ENCODE measurements at places on chromosomes 13 and 19.

DNA sequence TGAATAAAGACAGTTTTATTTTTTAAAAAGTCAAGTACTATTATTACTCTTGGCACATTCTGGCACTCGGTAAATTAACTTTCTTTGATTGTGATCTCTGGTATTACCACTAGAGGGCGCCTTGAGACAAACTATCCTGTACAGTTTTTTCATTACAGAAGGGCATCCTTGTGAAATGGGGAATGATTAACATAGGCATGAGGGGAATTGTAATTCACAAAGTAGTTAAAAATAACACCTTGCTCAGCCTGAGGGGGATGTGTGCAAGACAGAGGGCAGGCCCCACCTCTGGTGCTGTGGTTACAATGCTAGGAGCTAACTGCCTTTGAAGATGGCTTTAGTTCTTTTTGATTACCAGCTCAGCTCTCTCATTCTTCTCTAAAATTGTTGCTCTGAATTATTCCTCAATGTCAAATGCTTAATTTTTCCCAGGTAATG lies 24.2 kb upstream of the C1QTNF9B start:
- no peak for DNase-seq

DNA sequence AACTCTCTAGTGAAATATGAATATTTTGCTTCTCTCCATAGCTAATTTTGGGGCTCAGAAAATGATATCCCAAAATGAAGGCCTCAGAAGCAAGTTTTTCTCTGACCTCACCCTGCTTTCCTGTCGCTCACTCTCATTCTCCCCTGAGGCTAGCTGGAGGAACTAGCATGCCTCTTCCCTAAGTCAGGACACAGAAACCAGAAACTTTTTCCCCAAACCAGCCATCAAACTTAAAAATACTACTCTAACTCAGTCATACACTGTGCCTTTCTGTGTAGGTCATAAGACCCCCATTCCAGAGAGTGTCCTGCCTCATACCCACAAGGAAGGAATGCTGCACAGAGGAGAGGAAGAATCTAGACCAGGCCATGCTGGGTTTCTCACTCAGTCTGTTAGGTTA lies 329.6 kb downstream of the PCDH20 start:
- no peak for DNase-seq

GRCh38 chr19:3459089-3459881 lies 21.0 kb downstream of the SMIM24 start:
- DNase-seq: no peak

- no peak for DNase-seq
These were observed 32.9 kb upstream of the GPC6 start for GRCh38 chr13:93193682-93194081.

DNA sequence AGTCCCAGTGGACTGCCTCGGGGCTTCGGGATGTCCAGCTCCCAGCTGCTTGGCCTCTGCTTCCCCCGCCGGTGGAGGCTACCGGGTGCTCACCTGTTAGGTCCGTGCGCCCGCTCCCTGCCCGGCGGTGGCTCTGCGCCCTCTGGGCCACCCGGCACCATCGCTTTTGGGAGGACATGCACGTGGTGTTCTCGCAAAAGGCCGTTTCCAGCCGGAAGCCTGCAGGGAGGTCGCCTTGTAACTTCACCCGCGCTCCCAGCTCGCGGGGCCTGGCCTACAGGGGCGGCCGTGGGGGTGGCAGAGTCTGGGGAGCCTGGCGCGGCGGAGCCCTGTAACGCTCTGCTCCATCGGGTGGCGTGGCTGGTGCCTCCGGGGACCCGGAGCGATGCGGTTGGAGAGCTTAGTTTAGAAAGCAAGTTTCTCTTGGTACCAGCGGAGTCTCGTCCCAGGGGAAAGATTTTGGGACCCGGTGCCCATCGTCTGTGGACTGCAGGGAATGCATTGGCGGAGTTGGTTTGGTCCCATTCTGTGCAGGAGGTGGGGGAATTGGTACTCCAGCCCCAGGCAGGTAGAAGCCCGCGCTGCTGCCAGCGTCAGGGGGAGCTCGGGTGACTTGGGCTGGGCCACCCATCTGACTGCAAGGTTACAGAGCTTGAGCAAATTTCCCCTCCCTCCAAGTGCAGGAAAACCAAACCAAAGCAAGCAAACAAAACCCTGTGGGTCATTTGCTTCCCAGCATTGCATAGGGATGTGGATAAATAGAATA lies 673 bp downstream of the SPATA13 start:
- DNase-seq: no peak

GRCh38 chr19:6608940-6609339 lies 18.0 kb upstream of the CD70 start:
- no peak for DNase-seq

DNA sequence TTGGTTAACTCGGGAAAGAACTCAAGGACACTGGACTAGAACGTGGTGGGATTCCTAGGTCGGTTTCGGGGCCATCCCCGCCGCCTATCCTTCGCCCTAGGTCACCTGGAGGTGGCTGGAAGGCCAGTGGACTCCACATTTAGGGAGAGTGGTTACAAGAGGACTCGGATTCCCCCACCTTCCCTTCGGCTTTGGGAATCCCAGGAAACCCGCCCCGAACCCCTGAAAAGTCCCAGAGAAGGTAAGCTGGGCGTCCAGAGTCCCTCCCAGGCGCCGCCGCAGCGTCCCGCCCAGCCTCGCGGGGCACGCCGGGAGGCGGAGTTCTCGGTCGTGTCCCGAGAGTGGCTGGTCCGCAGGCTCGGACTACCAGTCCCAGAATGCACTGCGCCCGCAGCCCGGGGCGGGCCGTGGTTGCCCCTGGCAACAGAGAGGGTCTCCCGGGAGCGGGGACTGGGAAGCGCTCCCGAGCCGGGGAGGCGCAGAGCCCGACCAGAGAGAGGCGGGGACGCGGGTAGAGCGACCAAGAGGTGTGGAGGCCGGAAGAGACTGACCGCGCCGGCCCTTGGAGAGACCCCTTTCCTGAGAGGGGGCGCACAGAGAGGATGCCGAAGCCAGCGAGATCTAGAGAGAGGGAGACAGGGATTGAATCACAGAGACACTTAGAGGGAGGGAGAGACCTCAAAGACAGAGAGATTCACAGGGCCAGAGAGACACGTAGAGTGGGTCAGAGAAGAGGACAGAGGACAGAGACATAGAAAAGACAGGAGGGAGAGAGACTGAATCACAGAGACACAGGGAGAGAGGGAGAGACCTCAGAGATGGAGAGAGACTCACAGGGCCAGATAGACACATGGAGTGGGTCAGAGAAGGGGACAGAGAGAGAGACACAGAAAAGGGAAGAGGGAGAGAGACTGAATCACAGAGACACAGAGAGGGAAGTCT lies 2.6 kb upstream of the PRKCG start:
- peak; percentile 82 for DNase-seq

DNA sequence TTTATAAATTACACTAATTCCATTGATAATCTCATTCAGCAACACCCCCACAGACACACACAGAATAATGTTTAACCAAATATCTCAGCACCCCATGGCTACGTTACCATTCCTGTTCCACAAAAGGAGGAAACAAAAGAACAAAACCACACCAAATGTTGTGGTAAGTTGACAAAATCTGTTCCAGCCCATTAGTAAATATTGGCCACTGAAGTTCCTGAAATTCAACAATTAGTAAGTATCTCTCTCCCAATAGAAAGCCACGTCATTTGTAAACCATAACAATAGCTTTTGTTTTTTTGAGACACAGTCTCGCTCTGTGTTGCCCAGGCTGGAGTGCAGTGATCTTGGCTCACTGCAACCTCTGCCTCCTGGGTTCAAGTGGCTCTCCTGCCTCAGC lies 2.3 kb upstream of the FCAR start:
- no peak for DNase-seq

GRCh38 chr19:42114412-42114811 lies 17.8 kb downstream of the POU2F2 start:
- no peak for DNase-seq

All from NCI-H446 treated with DMSO at 0.1 percent for 48 hours (cell line).